Cerebellar nuclear complex (tissue), 1 donor: ENCODE measurements at places on chromosomes 4 and X.

DNA sequence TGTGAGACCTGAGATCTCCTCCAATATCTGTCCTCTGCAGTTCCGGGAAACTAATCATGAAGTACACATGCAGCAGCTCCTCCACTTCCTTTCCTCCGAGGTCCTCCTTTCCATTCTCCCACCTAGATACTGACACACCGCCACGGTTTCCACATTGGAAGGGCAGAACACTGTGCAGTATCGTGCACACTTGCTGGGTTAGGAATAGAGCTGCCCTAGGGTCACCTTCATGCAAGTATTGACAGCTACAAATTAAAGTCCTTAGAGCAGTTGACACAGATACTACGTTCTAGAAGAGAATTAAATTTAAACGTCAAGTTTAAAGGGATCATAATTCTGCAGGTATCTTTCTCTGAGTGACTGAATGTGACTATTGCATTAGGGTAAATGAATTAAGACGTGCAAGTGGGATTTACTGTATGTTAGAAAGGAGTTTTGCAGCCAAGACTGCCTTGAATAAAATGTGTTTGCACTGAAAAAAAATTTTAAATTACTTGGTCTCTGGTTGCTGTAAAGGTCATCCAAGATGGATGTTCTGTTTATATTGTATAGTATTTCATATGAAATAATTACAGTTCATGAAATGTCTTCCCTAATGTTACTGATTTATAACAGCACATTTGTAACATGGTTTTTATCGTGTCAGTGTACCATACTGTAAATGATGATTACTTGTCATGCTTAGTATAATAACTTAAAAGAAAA, 117.7 kb downstream of the STOX2 start:
- DNase-seq, result no peak

GRCh38 chrX:29841750-29842149, 373.6 kb upstream of the MAGEB2 start:
- no peak for DNase-seq

- no peak for DNase-seq
These were observed 2.3 kb upstream of the NR3C2 start for GRCh38 chr4:148444296-148445070.

- DNase-seq, result no peak
These were observed 79.9 kb downstream of the SLC7A11 start for GRCh38 chr4:138162259-138162658.
